ENCODE measurements at places on chromosomes 6 and 20. TPM values are rescaled to one million over a fixed set of nuclear protein-coding genes. Genes with fewer than 3 reads are reported as not detected.

The GNMT gene
- total RNA-seq, result 0.38 TPM

The SRPK1 gene
- 83.0 TPM for total RNA-seq

The CST5 gene
- total RNA-seq, result not detected

The CCN6 gene
- total RNA-seq, result not detected

DNA sequence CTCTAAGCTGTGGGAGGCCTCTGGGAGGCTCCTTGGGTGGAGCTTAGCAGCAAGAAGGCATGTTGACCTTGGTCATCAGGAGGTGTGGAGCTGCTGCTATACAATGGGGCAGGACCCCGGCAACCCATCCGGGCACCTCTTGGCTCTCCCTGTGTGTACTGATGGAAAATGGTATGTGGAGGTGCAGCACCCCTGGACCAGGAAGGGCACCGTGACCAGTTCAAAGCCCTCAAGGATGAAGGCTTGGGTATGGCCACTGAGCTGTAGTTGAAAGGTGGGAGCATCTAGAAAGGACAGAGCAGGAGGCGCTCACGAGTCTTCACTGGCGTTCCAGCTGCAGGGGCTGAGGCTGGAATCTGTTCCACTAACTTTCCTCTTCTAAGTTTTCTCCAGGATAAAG, 6.7 kb upstream of the IRF4 start:
- DNase-seq, result no peak
- H3K27me3 ChIP-seq, result peaks cover 20% of the 10 kb centered on the region
- peaks cover 21% of the 10 kb centered on the region for H3K4me1 ChIP-seq
- H3K4me3 ChIP-seq, result no peak overlapping the region

DNA sequence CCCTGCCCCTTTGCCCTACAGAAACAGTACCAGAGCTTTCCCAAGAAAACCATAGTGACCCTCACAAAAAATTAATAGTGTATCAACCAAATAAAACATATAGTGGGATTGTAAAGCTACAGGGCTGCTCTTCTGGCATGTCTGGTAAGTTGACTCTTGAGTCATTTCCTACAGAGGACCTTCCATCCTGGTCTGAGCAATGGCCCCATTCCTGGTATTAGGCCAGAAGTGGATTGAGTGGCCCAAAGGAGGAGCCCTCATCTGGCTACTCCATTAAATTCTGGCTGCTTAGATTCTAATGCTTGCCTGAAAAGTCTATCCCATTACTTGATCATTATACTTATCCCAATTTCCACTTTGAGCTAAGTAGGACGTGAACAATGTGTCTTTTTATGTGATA, 150.9 kb upstream of the HMGN3 start:
- no peak overlapping the region for H3K27ac ChIP-seq
- DNase-seq, result no peak
- no peak overlapping the region for H3K4me3 ChIP-seq
- no peaks in the 10 kb centered on the region for H3K36me3 ChIP-seq
- H3K4me1 ChIP-seq, result no peaks in the 10 kb centered on the region

DNA sequence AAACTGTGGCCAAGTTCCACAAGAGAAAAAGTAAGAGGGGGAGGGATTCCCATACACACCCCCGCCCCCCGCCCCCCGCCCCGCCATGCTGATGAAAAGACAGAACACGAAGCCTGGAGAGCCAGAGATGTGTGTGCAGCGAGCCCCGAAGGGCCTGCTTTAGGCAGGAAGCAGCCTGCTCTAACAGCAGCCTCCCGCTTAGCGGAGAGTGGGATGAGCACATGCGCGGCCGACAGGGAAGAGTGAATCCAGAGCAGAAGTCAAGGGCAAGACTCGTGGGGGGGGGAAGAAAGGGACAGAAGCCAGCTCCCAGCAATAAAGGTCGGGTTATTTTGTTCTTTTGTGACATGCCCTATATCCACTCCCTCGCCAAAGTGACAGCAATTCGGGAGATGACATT, 67.2 kb upstream of the PTGIS start:
- no peaks in the 10 kb centered on the region for H3K27me3 ChIP-seq
- no peak for DNase-seq

GRCh38 chr20:32523613-32524213, 61.4 kb downstream of the NOL4L start:
- peaks cover 50% of the 10 kb centered on the region for H3K4me1 ChIP-seq
- H3K4me3 ChIP-seq, result no peak overlapping the region
- H3K36me3 ChIP-seq, result peaks cover 30% of the 10 kb centered on the region
- H3K27me3 ChIP-seq, result no peaks in the 10 kb centered on the region

GRCh38 chr20:25356271-25356933, 34.2 kb downstream of the ABHD12 start:
- H3K4me1 ChIP-seq, result peaks cover 16% of the 10 kb centered on the region
- no peaks in the 10 kb centered on the region for H3K36me3 ChIP-seq
- H3K4me3 ChIP-seq, result no peak overlapping the region
